ENCODE measurements at places on chromosomes 6 and 20.

GRCh38 chr6:122141246-122141645, 258.2 kb upstream of the HSF2 start:
- DNase-seq: no peak
- no peak overlapping the region for H3K4me3 ChIP-seq
- no peaks in the 10 kb centered on the region for H3K36me3 ChIP-seq
- no peak overlapping the region for H3K27ac ChIP-seq

DNA sequence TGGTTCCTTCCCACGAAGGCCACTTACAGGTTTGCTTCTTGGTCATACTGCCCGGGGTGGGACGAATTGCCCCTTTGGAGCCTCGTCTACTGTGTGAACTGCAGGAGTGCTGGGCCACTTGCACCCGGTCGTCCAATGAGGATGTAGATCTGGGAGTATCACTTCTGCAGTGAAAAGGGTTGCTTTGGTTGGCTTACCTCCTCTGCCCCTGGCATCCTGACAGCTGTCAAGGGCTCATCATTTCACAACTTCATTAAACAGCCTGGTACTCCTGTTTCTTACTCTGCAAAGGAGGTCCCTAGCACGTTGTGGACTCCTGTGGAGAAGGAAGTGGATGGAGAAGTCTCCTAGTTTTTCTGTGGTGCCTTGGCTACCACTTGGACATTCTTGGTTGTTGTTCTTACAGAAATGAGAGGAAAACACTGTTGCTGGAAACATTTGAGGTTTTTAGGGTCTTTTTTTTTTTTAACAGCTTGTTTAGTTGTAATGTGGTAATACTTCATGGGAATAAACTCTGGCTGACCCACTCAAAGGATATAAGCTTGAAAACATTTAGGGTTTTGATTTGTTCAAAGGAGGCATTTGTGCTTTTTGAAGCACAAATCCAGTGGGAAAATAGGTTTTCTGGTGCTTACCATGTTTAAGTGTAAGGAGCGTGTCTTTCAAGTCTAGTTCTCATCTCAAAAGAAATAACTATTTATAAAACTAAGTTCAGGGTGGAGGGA, 60.7 kb downstream of the AKAP12 start:
- H3K36me3 ChIP-seq: no peaks in the 10 kb centered on the region
- no peak for DNase-seq
- no peaks in the 10 kb centered on the region for H3K27me3 ChIP-seq
- no peak overlapping the region for H3K4me3 ChIP-seq
- H3K27ac ChIP-seq: no peak overlapping the region
- no peaks in the 10 kb centered on the region for H3K4me1 ChIP-seq

DNA sequence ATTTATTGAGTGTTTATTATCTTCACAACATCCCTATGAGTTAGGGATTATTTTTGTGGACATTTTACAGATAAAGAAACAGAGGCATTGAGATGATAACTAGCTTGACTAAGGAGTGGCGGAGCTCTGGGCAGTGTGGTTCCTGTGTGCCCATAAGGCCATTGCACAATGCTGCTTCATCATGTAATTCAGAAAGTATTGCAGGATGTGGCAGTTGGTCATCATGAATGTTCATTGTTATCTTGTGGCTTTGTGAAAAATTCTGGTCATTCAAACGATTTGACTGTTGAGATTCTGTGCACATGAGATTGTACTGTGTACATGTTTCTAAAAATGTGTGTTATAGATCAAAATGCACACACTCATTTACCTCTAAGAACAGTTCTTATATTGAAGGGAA, 150.8 kb downstream of the ESR1 start:
- H3K27me3 ChIP-seq: no peaks in the 10 kb centered on the region
- no peaks in the 10 kb centered on the region for H3K4me1 ChIP-seq
- no peaks in the 10 kb centered on the region for H3K36me3 ChIP-seq
- no peak for DNase-seq

DNA sequence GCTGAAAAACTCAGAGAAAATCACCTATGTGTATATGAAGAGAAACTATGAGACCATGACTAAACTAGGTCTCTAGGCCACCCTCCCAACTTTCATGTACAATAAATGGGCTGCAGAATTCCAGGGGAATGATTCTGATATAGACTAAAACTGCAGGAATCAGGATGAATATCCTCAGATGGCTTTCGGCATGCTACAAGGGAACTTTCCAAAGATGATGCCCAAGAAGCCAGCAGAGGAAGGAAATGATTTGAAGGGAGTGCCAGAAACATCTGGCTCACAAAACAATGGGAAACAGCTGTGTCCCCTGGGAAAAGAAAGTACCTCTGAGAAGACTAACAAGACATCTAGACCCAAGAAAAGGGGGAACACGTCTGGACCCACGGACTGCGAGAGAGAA, 41.1 kb downstream of the PLN start:
- H3K4me1 ChIP-seq: no peaks in the 10 kb centered on the region
- no peaks in the 10 kb centered on the region for H3K27me3 ChIP-seq
- H3K36me3 ChIP-seq: no peaks in the 10 kb centered on the region
- no peak for DNase-seq

DNA sequence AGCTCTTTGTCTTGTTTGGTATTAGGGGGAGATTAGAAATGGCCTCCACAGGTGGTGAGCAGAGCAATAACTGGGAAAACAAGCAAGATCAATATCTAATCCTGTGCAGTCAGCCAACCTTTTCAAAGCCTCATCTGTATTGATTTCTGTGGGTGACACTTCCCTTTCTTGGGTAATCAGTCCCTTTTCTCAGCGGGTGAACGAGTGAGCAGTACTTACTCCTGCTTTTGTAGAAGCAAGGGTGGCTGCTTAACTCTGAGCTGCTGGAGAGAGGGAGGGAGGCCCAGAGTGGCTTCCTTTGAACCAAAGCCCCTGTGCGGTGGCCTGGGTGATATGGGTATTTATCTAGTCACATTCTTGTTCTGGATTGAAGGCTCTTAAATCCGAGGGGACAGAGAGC, 254.8 kb upstream of the CHD6 start:
- no peak overlapping the region for H3K4me3 ChIP-seq
- no peak overlapping the region for H3K27ac ChIP-seq
- H3K4me1 ChIP-seq: no peaks in the 10 kb centered on the region
- no peaks in the 10 kb centered on the region for H3K36me3 ChIP-seq
- no peaks in the 10 kb centered on the region for H3K27me3 ChIP-seq
- no peak for DNase-seq

DNA sequence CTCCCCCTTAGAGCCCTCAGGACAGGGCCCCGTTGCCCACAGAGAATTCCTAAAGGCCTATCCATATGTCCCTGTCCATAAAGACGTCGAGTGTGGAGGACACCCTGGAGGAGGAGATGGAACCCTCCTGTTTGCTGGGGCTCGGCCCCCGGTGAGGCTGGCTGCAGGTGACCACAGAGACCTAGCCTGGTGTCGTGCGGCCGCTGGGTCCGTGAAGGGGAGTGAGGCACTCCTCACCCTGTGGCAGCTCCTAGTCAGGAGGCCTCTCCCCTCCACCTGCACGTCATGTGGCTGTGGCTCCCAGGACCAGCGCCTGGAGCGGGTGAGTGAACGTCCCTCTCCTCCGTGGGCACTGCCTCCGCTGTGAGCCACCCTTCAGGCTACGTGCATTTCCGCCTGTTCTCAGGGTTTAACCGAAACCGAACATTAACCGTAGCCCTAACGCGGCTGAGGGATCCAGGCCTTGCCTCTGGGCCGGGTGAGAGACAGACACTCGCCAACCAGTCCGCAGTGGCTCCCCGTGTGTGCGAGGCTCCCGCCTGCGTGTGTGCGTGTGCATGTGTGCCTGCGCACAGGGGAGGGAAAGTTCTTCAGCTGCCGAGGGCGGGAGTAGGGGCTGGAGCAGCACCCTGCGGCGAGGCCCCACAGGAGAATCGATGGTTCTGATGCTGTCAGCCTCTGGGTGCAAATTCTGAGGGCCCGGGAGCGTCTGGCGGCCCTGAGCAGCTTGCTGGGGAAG, 5.9 kb upstream of the TCEA2 start:
- H3K36me3 ChIP-seq: no peaks in the 10 kb centered on the region
- no peak for DNase-seq
- peak overlapping the region; percentile 35 for H3K4me3 ChIP-seq
- peaks cover 48% of the 10 kb centered on the region for H3K4me1 ChIP-seq
- no peaks in the 10 kb centered on the region for H3K27me3 ChIP-seq

GRCh38 chr20:53652090-53652858, 58.6 kb upstream of the ZNF217 start:
- DNase-seq: peak; percentile 93
- H3K4me3 ChIP-seq: peak overlapping the region; percentile 30
- peak overlapping the region; percentile 99 for H3K27ac ChIP-seq
- peaks cover 39% of the 10 kb centered on the region for H3K4me1 ChIP-seq

DNA sequence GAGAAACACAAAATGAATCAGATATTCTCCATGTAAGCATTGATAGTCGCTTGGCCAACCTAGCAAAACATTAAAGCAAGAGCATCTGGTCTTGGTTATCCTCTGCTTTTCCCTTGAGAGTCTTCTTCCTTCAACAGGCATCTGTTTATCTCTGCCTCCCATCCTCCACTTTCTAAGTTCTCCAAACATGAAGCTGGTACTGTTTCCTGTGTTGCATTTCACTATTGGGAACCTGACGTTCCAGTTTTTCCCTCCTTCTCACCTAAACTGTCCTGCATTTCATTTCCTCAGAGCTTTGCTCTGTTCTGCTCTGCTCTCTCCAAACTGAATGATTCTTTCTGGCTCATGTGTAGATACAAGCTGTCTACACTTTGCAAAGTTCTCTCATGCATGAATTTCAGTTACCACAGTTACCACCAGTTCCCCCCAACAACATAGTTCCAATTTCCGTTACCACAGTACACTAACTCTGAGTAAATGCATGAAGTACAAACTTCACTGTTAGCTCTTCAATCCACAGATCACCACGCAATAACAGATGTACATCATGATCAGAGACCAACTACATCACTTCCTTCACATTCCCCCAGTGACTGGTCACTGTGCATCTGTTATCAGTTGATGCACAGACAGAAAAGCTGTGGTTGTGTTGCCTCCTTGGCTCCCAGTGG, 86.7 kb upstream of the F13A1 start:
- peaks cover 22% of the 10 kb centered on the region for H3K4me1 ChIP-seq
- H3K36me3 ChIP-seq: no peaks in the 10 kb centered on the region
- DNase-seq: peak; percentile 97

- no peak for DNase-seq
- peaks cover 1% of the 10 kb centered on the region for H3K27me3 ChIP-seq
- no peaks in the 10 kb centered on the region for H3K36me3 ChIP-seq
Observed at GRCh38 chr6:32076321-32076809, 32.8 kb downstream of the TNXB start.

DNA sequence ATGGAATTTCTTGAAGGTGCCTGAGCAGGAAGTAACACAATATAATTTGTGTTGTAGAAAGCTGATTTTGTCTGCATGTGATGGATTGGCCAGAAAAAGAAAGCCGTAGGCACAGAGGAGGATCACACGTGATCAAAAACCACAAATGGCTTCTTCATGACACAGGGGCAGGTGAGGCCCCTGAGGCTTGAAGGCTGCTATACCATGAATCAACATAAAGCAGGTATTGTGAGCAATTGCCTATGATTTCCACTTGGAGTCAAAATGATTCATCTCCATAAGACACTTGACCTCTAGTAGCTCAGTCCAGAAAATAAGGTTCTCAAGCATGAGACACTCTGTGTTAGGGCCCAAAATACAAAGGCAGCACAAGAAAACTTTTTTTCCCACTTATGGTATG, 42.4 kb upstream of the EYA4 start:
- no peak overlapping the region for H3K4me3 ChIP-seq
- H3K36me3 ChIP-seq: no peaks in the 10 kb centered on the region

GRCh38 chr20:49948809-49949507, 12.8 kb downstream of the RNF114 start:
- peaks cover 20% of the 10 kb centered on the region for H3K36me3 ChIP-seq
- H3K4me1 ChIP-seq: no peaks in the 10 kb centered on the region
- DNase-seq: no peak
- no peak overlapping the region for H3K27ac ChIP-seq
- H3K27me3 ChIP-seq: no peaks in the 10 kb centered on the region
- no peak overlapping the region for H3K4me3 ChIP-seq

DNA sequence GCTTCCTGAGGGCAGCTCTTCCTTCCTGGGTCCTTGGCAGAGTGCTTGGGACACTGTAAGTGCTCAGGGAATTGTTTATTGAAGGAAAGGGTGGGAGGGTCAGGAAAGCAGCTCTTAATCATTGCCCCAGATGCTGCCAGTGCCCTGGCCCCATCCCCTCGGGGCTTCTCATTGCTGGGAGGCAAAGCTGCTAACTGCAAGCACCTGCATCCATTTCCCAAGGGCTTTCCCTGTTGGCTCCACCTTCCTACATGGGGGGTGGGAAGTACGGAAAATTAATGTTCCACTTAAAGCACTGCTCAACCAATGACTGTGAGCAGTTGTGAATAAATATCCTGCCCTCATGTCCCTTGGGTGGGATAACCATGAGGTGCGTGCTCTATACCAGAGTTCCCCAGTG, 56.4 kb downstream of the NDUFAF5 start:
- no peaks in the 10 kb centered on the region for H3K27me3 ChIP-seq
- no peaks in the 10 kb centered on the region for H3K4me1 ChIP-seq
- no peak overlapping the region for H3K4me3 ChIP-seq
- no peak for DNase-seq

GRCh38 chr20:48595495-48596333, 232.1 kb downstream of the PREX1 start:
- H3K4me3 ChIP-seq: no peak overlapping the region
- DNase-seq: no peak
- H3K27me3 ChIP-seq: no peaks in the 10 kb centered on the region

- H3K4me3 ChIP-seq: no peak overlapping the region
- H3K27ac ChIP-seq: no peak overlapping the region
- no peaks in the 10 kb centered on the region for H3K36me3 ChIP-seq
- DNase-seq: no peak
- no peaks in the 10 kb centered on the region for H3K27me3 ChIP-seq
Observed at GRCh38 chr6:147166992-147167391, 37.2 kb upstream of the STXBP5 start.

DNA sequence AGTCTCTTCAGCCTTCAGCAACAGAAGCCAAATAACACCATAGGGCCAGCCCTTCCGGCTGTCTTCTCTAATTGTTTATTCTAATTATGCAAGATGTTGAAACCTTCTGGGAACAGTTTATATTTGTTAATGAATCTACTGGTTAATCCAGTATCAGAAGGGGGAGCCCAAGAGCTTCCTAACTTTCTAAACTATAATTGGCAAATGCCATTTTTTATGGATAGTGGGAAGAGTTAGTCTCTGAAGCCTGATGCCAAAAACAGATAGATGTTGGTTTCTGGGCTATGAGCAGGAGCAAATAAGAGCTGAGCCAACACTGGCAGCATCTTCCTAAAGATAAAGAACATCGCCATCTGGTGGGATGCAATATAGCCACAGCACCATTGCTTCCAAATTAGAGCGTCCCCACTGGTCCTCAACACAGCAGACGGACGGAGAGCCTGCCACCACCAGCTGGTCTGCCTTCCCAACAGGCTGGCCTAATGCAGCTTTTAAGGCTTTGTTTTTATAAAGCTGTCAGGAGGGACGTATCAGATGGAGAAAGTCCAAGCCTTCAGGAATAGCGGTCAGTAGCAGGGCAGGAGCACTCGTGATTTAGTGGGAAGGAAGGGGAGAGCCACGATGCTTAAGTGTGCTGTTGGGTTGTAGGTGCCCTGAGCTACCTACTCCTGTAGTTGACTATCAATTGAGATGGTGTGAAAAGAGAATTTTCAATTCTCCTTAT, 118.8 kb downstream of the RALGAPA2 start:
- DNase-seq: no peak
- H3K36me3 ChIP-seq: peaks cover 10% of the 10 kb centered on the region
- no peak overlapping the region for H3K27ac ChIP-seq
- no peaks in the 10 kb centered on the region for H3K27me3 ChIP-seq

- no peak overlapping the region for H3K4me3 ChIP-seq
- H3K4me1 ChIP-seq: no peaks in the 10 kb centered on the region
- no peaks in the 10 kb centered on the region for H3K27me3 ChIP-seq
Observed at GRCh38 chr6:108435391-108435790, 125.3 kb upstream of the FOXO3 start.

GRCh38 chr20:62816884-62817873, at the start of gene COL9A3:
Gene COL9A3, plus strand, starts transcription at chr20:62817050. Its CDS starts 15 bp downstream, at chr20:62817065.
- no peak within 1 kb of the TSS for H3K4me3 ChIP-seq
- peaks cover 7% of the 10 kb centered on the region for H3K36me3 ChIP-seq
- no peak for DNase-seq
- H3K27ac ChIP-seq: no peak within 1 kb of the TSS
